Right lobe of liver (tissue), 6 donors: ENCODE measurements at places on chromosomes 12 and 14. TPM values are rescaled to one million over a fixed set of nuclear protein-coding genes. Genes with fewer than 3 reads are reported as not detected.

GRCh38 chr12:28456934-28457710, 266.9 kb downstream of the CCDC91 start:
- no peaks in the 10 kb centered on the region for H3K27me3 ChIP-seq
- no peak overlapping the region for H3K27ac ChIP-seq
- DNase-seq, result no peak
- H3K4me3 ChIP-seq, result no peak overlapping the region
- no peaks in the 10 kb centered on the region for H3K36me3 ChIP-seq

DNA sequence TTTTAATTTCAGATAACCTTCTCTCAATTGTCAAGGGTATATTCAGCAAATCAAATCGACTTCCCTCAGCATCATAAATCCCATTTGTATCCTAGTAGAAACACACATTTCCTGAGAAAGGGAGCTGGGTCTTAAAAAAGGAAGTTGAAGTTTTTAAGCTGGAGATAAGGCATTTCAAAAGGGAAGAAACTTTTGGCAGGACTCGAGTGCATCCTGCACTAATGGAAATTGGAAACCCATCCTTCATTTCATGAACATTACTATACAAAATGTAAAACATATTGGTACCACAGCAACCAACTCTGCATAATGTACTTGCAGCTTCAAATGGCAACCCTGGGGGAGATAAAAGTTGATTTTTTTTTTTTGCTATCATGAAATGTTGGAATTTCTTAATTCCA, 23.7 kb upstream of the TMCC3 start:
- H3K27ac ChIP-seq, result no peak overlapping the region
- H3K4me3 ChIP-seq, result no peak overlapping the region
- DNase-seq, result no peak
- no peaks in the 10 kb centered on the region for H3K36me3 ChIP-seq
- H3K27me3 ChIP-seq, result no peaks in the 10 kb centered on the region

Gene LRRIQ1
- total RNA-seq, result 0.23 TPM

- no peak overlapping the region for H3K27ac ChIP-seq
- no peaks in the 10 kb centered on the region for H3K27me3 ChIP-seq
- H3K4me1 ChIP-seq, result no peaks in the 10 kb centered on the region
- H3K4me3 ChIP-seq, result peak overlapping the region; percentile 47
- H3K36me3 ChIP-seq, result no peaks in the 10 kb centered on the region
- DNase-seq, result peak; percentile 87
Measured at GRCh38 chr12:52023182-52023975, 16.6 kb downstream of the TAMALIN start.

DNA sequence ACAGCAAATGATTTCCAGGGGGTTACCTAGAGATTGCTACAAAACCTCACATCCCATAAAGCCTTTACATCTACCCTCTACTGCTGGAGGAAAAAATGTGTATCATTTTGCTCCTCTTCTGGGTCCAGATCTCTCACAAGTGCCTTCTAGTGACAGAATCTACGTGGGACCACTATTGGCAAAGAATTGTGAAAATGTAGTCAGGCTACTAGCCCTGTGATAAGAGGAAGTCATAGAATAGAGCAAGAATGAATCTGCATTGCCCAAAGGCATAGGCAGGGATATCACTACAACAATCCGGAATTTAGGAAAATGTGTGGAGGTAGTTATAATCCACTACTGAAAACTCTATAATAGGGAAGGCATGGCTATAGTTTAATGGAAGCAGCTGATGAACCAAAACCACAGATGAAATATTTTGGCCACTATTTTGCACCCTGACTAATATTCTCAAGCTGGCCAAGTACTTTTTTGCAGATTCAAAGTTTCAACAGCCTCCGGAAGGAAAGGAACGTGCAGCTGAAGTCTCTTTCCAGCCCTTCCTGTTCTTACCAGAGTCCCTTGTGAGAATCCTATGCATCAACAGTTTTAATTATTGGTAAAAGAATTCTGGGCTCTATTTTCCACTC, 176.8 kb downstream of the PHLDA1 start:
- no peaks in the 10 kb centered on the region for H3K27me3 ChIP-seq
- no peaks in the 10 kb centered on the region for H3K36me3 ChIP-seq
- H3K27ac ChIP-seq, result no peak overlapping the region
- no peaks in the 10 kb centered on the region for H3K4me1 ChIP-seq
- no peak for DNase-seq

Gene PPP2R5E
- 12.5 TPM for total RNA-seq

DNA sequence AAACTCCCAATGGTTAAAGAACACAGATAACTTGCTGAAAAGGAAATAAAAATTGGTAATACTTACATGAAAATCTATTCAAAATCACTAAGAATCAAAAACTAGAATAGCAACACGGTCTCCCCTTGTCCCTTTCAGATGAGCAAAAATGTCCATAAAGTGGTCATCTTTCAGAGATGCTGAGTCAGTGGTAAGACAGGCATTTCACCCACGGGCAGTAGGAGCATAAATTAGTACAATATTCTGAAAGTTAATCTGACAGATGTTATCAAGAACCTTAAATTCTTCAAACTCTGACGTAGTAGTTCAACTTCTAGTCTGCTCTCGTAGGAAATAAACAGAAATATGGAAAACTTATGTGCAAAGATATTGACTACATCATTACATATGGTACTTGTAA, 33.1 kb upstream of the GNPNAT1 start:
- H3K27ac ChIP-seq, result no peak overlapping the region
- H3K4me1 ChIP-seq, result peaks cover 19% of the 10 kb centered on the region
- peak overlapping the region; percentile 20 for H3K4me3 ChIP-seq
- no peaks in the 10 kb centered on the region for H3K27me3 ChIP-seq
